ENCODE measurements at places on chromosomes 2 and 18. TPM values are rescaled to one million over a fixed set of nuclear protein-coding genes. Genes with fewer than 3 reads are reported as not detected.

GRCh38 chr18:51516478-51517038, 319.1 kb upstream of the MEX3C start:
- DNase-seq: no peak

DNA sequence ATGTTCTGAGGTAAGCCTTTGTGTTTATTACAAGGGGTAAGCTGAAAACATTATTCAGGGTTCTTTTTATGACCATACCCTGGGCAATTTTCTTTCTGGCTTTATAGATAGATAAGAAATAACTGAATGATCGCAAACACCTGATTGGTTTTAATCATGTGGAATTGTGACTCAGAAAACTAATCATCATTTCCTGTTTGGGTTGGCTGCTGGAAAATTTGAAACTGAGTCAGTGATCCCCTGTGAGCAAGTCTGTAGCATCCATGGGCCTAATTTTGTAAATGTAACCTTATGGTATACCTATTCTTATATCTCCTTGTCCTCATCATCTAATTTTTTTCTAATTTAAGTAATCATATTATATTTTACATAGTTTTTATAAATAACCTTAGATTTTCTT, 34.3 kb downstream of the CCDC68 start:
- no peak for DNase-seq

- DNase-seq: no peak
Measured at GRCh38 chr2:142290931-142291330, 160.1 kb upstream of the LRP1B start.

DNA sequence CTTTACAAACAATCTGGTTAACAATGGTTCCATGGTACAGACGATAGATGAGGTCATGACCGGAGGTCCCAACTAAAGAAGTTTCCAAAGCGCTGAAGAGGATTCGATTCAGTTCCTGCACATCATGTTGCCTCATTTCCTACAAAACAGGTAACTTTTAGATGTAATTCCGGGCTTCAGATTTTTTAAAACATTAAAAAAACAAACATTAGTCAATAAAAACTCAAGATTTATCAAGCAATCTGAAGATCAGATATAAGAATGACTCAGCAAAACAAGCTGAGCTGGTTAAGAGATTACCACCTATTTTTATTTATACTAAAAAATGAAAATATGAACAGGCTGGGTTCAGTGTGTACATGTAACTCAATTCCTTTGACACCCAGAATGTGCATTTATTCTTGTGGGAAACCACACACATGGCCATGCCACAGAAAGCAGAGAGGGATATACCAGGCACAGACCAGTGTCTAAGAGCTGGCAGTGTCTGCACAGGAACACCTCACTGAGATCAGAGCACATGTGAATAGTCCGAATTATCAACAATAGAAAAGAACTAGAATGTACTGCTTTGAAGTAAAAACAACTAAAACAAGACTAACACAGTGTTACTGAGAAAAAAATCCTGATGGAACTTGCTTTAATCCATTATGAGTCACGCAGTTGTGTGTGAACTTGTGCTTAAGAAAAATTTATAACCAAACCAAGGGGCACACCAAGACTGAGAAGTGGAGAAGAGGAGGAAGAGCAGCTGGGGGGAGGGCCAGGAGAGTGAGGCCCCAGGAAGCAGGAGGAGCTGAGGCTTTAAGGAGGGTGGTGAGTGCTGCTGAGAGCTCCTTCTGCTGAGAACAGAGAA, 9.5 kb downstream of the USP40 start:
- DNase-seq: no peak

DNA sequence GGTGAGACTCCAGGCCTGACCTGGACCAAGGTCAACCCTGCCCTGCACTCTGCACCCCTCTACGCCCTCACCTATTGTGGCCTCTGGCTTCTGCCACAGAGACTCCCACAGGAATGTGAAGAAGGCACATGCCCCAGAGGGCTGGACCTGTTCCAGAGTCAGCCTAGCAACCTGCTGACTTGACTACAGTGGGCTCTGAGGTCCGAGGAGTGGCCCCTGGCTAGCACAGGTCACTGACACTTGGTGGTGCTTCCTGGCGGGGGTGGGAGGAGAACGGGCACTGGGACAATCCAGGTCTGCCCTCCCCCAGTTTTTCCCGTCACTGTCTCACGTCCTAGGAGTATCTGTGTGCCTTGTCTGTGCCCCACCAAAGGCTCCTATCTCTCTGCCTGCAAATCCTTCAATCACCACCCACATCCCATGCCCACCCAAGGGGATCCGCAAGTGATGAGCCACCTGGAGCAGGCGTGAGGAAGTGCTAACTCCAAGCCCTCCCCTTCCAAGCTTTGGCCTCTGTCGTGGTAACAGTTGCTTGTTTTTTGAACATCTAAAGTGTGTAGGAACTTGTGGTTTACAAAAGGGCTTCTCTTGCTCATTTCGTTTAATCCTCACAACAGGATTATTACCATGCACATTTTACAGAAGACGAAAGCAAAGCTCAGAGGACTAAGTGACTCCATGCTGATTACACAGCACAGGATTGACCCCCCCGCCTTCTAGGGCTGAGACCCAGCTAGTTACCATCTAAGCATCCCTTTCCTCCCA, 86.2 kb downstream of the MCFD2 start:
- DNase-seq: no peak

DNA sequence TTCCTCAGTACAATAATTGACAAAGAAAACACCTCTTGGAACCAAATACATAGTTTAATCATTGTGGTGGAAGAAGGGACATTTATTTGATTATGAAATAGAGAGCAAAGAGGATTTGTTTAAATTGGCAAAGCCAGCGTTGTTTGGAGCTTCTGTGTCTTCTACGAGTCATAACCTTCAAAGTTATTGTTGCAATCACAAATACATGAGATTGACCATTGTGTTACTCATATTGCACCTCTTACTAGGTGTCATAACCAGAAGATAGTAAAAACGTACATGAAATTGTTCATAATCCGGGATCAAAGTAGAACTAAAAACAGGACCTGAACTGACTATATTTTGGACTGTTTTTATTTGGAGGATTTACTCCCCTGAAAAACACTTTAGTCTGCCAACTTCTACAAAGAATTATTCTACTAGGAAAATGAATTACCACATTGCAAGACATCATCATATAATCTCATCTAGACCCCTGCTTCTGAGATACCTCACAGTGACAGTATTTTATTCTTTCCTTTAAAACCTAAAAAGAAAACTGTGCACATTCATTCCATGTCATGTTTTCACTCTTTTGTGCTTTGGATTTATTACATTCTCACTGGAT, 151.7 kb upstream of the KLF7 start:
- DNase-seq: no peak

CCDC141 gene
- 14.6 TPM for total RNA-seq

DNA sequence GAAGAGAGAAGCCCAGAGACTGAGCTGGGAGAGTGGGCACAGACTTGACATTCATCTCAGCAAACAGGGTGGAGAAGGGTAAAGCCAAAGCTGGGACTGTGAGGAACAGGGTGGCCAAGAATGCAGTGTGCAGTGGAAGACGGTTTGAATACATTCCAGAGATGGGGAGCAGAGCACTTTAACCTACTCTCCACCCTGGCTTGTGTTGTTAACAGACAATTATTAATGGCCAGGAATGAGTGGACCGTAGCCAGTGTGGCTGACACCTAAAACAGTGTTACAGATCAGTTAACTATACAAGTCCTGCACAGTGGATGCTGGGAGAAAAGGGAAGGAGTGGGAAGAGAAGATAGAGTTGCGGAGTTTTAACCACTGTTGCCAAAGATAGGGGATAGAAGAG, 7.4 kb upstream of the NAB1 start:
- no peak for DNase-seq

DNA sequence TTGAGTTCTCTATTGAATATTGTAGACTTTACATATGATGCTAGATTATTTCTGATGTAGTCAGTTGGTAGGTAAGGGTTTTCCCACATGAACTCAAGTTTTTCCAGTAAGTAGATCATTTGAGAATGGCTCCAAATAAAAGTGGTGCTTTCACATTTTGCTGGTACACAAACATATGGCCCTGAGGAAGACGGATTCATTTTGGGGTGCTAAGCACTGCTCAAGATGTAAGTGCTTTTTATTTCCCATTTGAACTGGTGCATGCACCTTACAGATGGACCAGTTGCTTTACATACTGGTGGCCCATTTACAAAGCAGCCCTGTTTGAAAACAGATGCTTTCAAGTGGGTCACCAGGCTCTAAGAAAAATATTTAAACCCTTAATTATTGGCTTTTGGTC, 266.7 kb downstream of the MEIS1 start:
- no peak for DNase-seq

- no peak for DNase-seq
Measured at GRCh38 chr18:79625195-79625923, 54.2 kb upstream of the CTDP1 start.

DNA sequence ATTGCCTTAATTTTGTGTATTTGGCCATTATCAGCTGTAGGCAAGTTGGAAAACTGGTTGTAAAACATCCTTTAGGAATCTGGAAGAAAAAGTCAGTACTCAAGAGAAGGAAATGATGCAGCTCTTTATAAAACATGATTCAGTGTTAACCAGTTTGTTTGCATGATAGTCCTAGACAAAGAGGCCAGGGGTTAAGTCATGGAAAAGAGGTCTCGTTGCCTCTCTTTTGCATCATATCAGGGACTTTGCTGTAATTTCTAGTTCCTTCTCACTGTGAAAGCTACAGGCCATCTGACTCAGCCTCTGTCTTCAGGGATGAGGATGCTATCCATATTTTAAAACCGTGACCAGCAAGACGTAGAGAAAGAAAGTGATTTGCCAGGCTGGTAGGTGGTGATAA, 38.0 kb downstream of the NPAS2 start:
- no peak for DNase-seq

CLASP1 gene
- total RNA-seq: 52.7 TPM

DNA sequence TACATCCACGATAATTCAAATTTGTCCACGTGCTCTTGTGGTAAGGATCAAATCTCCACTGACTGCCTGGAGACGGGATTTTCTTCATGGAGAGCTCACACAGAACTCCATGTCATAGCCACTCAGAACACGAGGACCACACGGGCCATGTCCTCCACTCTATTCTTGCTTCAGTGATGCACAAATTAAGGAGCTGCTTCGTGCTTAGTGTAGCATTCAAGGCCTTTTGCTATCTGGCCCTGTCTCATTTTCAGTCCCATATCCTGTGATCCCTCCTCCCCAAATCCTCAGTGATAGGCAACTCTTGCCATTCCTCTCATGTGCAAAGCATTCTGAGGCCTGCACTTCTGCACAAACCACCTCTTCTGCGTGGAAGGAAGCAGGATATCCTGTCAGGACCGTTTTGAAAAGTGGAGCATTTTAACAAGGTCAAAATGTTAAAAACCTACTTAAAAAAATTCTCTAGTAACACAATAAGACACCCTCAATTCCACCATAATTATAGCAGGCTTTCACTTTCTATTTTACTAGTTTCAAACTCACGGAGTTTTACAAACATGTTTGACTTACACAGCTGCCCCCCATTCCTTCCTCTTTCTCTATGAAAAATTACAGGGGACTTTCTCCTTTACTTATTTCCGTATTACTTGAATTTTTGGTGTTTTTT, 35.2 kb downstream of the ST3GAL5 start:
- DNase-seq: peak; percentile 61

ANKRD29 gene
- 0.25 TPM for total RNA-seq

- DNase-seq: no peak
Measured at GRCh38 chr2:229815858-229816257, 101.5 kb upstream of the DNER start.

GRCh38 chr2:142425551-142425950, 294.7 kb upstream of the LRP1B start:
- no peak for DNase-seq

DNA sequence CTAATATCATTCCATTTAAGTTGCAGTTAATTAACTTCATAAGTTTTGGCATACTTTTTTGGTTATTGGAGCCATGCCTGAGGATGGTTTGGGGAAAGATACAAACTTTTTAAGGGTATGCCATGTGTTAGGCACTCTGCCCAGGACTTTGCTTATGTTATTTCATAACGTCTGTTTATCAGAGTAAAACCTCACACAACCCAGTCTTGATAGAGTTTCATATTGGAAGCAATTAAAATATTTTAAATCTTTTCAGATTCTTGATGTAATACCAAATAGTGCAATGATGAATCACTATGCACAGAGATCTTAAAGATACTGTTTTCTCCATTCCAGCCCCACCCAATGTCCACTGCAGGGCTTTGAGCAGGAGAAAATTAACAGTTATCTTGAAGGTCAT, 529.1 kb upstream of the HNMT start:
- no peak for DNase-seq

DNA sequence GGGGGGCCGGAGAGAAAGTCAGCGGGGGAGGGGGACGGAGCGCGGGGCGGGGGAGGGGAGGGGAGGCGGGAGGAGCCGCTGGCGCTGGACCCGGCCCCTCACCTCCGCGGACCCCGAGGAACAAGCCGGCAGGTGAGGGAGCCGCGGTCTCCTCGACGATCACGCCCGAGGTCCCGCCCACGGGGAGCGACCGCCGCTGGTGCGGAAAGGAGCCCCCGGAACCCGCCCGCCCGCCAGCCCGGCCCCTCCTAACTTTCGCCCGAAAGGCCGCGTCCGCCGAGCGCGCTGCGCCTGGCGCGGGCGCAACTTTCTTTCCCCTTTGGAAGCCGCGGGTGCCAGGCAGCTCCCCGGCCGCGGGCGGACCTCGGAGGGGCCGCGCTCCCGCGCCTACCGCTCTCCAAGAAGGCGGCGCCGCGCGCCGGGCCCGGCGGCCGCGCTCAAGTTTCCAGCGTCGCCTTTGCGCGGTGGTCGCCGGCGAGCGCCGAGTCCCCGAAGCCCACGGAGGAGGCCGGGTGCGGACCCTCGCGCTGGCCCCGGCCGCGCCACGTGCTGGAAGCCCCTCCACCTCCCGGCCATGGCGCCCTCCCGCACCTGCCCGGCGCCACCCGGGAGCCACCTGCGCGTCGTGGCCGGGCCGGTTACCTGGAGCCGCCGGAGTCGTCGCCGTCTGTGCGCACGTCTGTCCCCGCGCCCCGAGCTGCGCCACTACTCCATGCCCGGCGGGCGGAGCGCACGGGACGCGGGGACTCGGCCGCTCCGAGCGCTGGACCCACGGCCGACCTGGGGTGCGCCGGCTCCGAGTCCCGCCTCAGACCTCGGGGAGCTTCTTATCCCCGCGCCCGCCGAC, at the start of gene ALKAL2:
Gene ALKAL2, minus strand, starts transcription at position 181 of the 847 bp plus-strand sequence. CDS start 256 bp downstream, outside the sequence.
- no peak for DNase-seq

- no peak for DNase-seq
Measured at GRCh38 chr2:25473758-25474340, 132.1 kb upstream of the DNMT3A start.

SERPINB13 gene
- total RNA-seq: not detected

- DNase-seq: no peak
Measured at GRCh38 chr2:44098891-44099290, 69.8 kb upstream of the PPM1B start.
